Activated CD4-positive, alpha-beta memory T cell treated with anti-CD3 and anti-CD28 coated beads for 36 hours (primary cell): ENCODE measurements at places on chromosomes 1 and 21.

GRCh38 chr1:17958704-17959103, 148.9 kb upstream of the IGSF21 start:
- no peak for DNase-seq

DNA sequence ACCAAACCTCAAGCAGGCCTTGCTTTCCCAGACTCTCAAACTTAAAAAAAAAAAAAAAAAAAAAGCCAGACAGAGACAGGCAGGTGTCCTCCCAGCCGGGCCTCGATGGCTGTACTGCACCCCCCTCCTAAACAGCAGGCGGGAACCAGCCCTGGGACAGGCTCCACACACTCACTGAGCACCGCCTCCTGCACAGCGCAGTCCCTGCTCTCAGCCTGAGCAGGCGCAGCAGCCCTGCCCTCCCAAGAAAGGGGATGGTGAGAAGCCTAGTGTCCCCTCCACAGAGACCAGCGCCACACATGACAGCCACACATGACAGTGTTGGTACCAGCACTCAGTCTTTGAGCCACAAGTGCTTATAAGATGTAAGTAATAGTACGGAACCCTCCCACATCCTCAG, 11.9 kb downstream of the MX2 start:
- no peak for DNase-seq

- no peak for DNase-seq
Measured at GRCh38 chr1:29240400-29240837, 4.1 kb downstream of the PTPRU start.

GRCh38 chr21:45381036-45381787, 23.8 kb upstream of the COL18A1 start:
- no peak for DNase-seq

GRCh38 chr1:246728311-246728710, 4.1 kb downstream of the SCCPDH start:
- no peak for DNase-seq

DNA sequence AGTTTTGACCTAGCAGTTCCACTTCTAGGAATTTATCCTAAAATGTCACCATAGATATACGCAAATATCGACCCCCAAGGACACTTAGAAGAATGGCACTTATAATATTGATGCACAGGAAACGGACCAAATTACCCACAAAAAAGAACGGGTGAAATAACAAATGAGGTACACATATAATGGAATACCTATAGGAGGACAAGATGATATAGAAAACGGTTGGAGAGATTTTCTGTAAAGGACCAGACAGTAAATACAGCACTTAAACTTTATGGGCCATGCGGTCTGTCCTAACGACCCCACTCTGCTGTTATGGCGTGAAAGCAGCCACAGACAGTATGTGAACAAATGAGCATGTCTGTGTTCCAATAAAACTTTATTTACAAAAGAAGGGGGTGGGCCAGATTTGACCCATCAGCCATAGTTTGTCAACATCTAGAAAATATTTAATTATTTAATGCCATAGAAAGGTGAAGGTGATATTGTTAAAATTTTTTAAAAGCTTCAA, 2.4 kb downstream of the TMPRSS3 start:
- no peak for DNase-seq

DNA sequence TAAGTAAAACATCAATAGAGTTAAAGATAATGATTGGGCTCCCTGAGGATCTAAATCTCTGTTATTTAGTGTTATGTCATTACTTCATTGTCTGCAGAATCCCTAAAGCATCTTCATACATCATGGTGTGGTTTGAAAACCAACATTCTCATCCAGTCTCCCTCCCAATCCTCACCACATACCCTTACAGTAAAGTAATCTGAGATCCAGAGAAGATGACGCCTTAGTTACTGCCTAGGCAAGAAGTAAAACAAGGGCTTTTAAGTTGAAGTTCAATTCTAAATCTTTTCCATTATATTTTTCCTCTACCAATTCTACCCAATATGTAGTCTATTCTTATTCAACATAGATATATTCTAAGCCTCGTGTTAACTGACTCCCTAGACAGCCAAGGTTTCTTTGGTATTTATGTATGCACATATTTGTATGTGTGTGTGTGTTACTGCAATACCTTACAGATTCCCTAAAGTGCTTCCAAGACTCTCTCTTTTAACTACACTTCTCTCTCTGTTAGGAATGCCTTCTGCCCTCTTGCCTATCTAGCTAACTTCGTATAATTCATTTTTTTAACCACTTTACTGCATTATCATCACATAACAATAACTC, 17.3 kb downstream of the DPH5 start:
- DNase-seq = no peak

DNA sequence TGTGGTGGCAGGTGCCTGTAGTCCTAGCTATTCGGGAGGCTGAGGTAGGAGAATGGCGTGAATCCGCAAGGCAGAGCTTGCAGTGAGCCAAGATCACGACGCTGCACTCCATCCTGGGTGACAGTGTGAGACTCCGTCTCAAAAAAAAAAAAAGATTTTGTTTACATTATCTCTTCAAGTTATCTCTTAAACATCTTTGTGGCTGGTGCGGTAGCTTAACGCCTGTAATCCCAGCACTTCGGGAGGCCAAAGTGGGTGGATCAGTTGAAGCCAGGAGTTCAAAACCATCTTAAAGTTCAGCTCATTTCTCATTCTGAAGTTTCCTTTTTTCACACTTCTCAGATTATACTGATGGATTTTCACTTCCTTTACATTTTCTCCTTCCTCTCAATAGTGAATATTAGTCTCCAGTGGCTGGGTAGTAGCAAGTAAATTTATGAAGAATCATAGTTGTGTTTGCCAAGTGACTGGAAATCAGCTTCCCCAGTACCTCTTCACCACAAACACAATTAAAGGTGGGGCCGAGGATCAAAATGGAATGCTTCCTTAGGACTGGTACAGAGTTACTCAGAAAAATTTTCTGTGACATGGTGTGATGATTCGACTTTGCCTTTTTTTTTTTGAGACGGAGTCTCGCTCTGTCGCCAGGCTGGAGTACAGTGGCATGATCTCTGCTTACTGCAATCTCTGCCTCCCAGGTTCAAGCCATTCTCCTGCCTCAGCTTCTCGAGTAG, 13.8 kb downstream of the PIP5K1A start:
- DNase-seq = peak; percentile 29

DNA sequence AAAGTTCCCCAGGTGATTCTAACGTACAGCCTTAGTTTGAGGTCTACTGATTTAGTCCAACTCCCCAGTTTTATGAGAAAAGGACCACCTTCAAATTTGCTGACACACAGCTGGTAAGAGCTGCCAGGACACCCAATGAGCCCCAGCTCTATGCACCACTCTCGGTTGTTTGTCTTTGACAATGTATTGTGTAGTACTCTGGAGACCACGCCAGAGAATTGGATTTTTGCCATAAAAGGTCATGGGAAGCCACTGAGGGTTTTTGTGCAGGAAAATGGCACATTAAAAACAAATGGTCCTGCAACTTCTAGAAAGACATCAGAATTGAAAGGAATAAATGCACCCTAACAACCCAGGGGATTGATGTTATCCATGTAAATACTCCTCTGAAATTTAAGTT, 7.1 kb upstream of the IER5 start:
- no peak for DNase-seq
